ENCODE measurements at places on chromosomes 7 and 10.

GRCh38 chr10:12639996-12640944, 290.9 kb downstream of the CAMK1D start:
- no peak for DNase-seq

GRCh38 chr7:72405871-72406270, 6.3 kb downstream of the CALN1 start:
- DNase-seq, result no peak

DNA sequence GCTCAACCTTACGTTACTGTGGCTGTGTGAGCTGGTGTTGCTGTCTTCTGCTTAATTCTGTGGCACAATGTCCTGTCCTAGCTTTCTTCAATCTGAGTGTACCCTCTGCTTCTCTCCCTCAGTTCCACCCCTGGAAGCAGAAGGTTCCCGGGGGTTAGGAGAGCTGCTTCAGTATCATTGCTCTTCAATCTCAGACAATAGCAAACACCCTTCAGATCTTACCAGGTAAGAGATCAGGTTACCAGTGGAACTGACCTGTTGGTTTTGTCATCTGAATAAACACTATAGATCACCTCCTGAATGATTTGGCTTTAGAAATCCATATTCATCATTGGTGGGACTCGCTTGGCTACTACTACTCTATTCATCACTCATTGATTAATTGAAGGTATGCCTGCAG, 48.4 kb downstream of the DNAJB9 start:
- no peak for DNase-seq

GRCh38 chr7:43869867-43870240, 537 bp upstream of the MRPS24 start:
- DNase-seq, result peak; percentile 57

GRCh38 chr10:122374859-122375678, 561 bp downstream of the PLEKHA1 start:
- DNase-seq, result peak; percentile 79

DNA sequence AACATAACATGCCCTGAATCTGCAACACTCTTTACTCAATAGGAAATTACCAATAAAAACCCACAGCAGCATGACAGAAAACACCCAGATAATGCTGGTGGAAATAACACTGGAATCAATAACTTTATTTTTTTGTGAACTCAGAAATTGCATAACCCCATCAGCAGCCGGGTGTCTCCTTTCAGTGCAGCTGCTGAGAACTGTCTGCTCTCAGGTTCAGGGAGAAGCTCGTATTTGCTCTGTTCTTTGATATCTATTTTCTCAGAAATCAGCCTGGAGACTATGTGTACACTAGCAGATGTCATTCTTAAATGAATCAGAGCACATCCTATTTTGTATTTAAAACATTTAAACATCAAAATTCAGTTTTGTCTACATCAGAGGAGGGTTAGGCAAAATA, 506.0 kb downstream of the POM121L12 start:
- no peak for DNase-seq

- DNase-seq, result no peak
Measured at GRCh38 chr10:112348759-112349158, 25.2 kb upstream of the ACSL5 start.

- no peak for DNase-seq
Measured at GRCh38 chr10:78656417-78657162, 412.2 kb upstream of the ZMIZ1 start.

- DNase-seq, result no peak
Measured at GRCh38 chr7:45225311-45225947, 67.8 kb downstream of the RAMP3 start.

- no peak for DNase-seq
Measured at GRCh38 chr7:74309181-74309580, 20.0 kb downstream of the CLIP2 start.

- no peak for DNase-seq
Measured at GRCh38 chr7:78125884-78126283, 327.3 kb downstream of the PHTF2 start.

DNA sequence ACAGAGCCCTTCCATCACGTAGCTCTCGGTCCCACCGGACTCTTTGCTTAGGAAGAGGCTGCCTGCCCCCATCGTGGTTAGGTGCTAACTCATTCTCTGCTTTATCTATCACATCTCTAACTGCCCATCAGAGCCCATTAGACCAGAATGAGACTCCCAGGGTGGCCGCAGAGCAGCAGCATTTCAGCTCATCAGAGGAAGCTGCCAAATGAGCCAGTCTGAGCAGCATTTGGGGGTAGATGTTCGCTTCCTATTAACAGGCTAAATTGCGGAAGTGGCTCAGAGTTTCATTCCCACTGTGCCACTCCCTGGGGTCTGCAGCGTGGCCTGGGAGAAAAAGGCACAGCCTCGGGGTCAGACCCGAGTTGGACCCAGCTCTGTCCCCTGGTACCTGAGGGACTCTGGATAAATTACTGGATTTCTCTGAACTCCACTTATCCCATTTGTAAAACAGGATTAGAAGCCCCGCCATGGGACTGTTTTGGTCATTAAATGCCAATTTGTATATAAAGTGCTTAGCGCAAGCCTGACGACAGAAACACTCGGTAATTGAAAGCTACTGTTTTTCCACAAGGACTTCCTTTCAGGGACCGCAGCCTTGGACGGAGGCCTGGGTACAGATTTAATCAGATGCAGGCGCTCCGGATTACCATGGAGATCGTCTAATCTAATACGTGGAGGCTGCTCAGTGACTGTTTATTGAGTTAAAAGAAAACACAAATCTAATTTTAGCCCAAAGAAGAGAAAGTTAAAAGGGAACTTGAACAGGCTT, 73.8 kb upstream of the PRLHR start:
- DNase-seq, result no peak

DNA sequence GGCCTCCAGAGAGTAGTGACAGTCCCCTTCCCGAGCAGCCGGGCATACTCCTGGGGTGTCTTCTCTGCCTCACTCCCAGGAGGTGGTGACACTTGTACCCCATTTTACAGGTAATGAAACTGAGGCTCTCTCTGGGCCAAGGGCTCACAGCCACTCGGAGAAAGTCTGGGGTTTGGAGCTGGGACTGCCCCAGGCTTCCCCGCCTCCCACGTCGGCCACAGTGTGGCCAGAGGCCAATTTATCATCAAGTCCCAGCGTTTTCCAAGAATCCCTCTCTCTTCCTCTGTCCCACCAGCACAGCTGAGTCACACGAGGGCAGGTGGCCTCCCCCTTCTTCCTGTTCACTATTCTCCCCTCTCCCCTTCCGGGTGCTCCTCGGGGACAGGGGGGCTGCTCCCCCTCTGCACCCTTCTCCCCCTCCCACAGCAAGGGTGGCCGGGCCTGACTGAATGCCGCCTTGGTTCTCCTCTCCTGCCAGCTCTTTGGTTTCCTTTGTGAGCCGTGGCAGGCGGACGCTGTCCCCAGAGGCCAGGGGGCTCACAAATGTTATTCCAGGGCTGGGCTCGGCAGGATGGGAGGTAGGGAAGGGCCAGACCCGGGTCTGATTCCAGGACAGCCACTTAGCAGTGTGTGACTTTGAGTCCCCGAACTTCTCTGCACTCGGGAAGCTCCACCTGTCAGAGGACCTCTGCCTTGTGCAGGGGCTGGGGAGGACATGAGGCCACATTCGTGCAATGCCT, 17.7 kb downstream of the CLIP2 start:
- DNase-seq, result peak; percentile 33

- DNase-seq, result peak; percentile 58
Measured at GRCh38 chr7:150994141-150994837, 3.5 kb downstream of the NOS3 start.

DNA sequence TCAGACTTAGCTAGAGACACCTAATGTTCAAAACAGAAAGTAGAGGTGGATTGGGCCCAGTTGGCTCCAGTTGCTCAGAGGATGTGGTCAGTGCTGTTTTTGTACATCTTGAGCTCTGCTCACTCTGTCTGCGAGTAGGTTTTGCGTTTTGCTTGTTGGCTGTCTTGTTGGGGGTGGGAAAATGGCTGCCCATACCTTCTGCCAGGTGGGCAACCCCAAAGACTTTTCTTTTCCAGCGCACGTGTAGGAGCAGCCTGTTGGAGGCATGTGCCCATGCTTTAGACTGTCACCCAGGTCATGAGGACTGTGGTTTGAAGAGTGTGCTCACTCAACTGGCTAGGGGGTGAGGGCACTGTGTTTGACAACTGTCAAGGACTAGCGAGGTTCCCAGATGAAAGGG, 73.9 kb downstream of the KAT6B start:
- DNase-seq, result peak; percentile 43

GRCh38 chr7:21146642-21147423, 281.1 kb upstream of the SP4 start:
- no peak for DNase-seq

- no peak for DNase-seq
Measured at GRCh38 chr10:93415693-93416092, 66.4 kb downstream of the MYOF start.

GRCh38 chr10:86345859-86346798, 20.5 kb downstream of the GRID1 start:
- DNase-seq, result no peak

DNA sequence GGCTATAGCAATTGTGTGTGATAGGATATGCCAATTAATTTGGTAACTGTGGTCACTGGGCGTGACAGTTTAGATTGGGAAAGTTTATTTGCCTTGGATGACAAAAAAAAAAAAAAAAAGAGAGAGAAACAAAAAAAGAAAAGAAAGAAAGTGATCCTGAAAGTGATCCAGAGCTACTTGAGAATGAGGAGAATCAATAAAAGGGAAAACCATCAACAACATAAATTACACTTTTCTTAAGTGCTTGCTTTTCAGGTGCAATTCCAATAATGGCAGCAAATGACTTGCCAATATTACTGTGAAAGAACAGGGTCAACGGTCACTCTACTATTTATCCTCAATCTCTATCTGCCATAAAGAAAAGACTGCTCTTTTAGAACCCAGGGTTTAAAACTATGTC, 191.8 kb upstream of the SEMA3C start:
- no peak for DNase-seq

DNA sequence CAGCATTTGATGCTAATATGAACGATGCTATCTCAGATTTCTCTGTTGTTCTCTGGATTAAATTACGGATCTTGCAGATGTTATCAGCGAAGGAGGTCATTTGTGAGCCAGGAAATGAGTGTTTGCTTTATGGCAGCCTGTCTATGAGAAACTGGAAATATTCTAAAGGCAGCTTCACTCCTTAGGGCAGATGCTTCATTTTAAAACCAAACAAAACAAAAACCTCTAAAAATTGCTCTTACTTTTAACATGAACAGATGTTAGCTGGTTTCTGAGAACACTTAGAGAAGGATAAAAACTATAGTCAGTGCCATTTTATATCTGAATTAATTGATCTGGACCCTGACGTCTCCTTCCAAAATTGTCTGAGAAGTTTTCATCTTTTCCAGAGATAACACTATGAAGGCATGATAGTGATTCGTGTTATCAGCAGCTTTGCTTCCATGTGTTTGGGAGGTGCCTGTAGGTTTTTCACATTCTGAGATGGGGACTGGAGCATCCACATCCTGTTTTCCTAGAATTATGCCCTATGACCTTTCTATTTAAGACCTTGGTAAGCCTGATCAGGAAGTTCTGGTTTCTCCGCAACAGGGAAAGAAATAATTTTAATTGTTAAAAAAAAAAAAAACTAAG, 53.1 kb downstream of the CPED1 start:
- no peak for DNase-seq

- DNase-seq, result no peak
Measured at GRCh38 chr10:299969-300368, 164.7 kb downstream of the ZMYND11 start.

DNA sequence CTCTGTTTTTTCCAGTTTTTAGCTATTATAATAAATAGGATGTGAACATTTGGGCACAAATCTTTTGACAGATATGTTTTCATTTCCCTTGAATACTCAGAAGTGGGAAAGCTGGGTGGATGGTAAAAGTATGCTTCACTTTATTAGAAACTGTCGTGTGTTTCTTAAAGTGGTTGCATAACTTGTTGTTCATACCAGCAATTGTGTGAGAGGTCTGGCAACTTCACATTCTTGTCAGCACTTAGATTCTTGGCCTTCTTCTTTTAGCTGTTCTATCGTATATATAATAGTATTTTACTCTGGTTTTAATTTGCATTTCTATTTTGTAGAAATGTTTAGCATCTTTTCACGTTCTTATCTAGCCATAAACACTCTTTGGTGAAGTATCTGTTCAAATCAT, 894.4 kb downstream of the KCNMA1 start:
- DNase-seq, result no peak

DNA sequence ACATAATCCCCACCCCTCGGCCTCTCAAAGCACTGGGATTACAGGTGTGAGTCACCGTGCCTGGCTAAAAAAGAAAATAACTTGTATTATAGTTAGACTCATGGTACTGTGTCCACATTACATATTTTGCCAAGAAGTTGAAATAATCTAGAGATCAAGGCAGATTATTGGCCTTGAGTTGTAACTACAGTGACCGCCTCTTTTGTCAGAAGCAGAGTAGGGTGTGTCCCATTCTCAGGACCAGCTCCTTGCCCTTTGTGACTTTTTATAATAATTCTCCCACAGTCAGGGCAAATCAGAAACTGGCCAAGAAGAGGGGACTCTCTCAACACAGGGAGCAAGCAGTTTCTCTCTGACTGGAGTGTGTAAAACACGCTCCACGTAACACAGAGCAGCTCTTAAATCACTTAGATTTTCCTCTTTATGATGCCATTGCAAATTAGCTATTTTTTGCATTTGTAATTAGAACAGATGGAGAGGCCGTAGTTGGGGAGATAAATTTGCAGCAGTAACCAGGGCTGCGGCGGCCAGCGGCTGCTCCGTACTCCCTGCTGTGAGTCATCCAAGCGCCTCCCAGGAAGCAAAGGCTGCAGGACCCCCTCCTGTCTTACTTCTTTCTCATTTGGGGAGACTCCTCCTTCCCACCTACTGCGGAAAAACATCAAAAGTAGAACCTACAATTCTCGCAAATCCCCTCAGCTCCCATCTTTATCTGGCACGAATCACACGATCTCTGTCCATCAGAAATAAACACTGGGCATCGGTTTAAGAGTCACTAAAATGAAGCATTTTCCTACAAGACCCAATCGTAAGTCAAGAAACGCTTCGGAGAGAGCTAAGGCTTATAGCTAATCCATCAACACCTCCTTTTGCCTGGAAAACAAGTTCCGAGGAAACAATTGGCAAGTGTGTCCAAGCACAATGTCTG, 32.1 kb upstream of the MSRB2 start:
- DNase-seq, result no peak

Measured in activated CD4-positive, alpha-beta T cell treated with anti-CD3 and anti-CD28 coated beads for 36 hours (primary cell).